CD4-positive, alpha-beta T cell treated with Interleukin-15 for 4 hours (primary cell): ENCODE measurements at places on chromosomes 4 and X.

DNA sequence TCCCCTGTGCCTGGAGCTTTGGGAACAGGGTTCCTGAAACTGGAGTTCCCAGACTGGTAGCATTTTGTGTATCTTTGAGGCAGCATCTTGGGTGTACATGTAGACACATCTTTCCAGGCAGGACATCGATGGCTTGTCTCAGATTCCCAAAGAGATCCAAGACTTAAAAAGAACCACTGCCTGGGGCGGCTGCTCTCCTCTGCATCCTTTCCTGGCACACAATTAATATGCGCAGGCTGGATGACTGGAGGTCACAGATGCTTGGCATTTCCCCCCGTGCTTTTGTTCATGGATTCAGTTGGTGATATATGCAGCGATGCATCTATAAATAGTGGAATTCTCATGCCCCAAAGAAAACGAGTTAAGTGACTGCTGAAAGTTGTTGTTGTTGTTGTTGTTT, 80.5 kb downstream of the CLDN34 start:
- DNase-seq: no peak

DNA sequence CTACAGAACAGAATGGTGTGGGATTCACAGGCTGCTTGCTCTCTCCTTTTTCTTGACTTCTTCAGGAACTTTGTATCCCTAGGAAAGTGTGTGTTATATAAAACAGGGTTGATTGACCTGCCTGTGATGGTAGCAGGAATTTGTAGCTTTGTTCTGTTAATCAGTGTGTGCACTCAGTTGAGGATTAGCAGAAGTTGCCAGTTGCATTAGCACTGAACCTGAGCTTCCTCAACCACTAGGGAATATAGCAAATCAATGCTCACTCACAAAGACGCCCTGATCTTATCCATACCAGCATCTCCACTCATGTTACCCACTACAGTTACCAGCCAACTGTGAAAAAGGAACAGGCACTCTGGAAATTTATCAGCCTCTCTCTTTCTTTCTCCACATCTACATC, 319.1 kb upstream of the EMCN start:
- DNase-seq: no peak

DNA sequence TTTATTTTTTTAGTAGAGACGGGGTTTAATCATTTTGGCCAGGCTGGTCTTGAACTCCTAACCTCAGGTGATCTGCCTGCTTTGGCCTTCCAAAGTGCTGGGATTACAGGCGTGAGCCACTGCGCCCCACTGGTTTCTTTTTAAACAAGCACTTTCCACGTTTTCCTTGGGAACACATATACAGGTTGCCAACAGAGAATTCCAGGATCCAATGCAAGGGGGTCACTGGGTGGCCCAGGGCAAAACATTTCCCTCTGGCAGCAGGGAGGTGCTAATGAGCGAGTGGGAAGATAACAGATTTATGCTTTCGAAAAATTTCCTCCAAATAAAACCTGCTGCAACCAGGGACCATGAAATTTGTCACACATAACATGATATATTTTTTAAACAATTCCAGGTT, 41.1 kb downstream of the ADRA2C start:
- no peak for DNase-seq

- no peak for DNase-seq
These were observed 118.7 kb downstream of the ENPP6 start for GRCh38 chr4:184099000-184099399.

- no peak for DNase-seq
These were observed 165.7 kb downstream of the KDR start for GRCh38 chr4:54959651-54960116.

- no peak for DNase-seq
These were observed 68.7 kb upstream of the PCDH19 start for GRCh38 chrX:100478714-100479306.

- no peak for DNase-seq
These were observed 238.1 kb upstream of the GPC4 start for GRCh38 chrX:133653358-133653757.

- no peak for DNase-seq
These were observed 331.3 kb upstream of the SFRP2 start for GRCh38 chr4:154120006-154120676.
